IMR-90 (cell line): ENCODE measurements at places on chromosomes 13 and 19.

DNA sequence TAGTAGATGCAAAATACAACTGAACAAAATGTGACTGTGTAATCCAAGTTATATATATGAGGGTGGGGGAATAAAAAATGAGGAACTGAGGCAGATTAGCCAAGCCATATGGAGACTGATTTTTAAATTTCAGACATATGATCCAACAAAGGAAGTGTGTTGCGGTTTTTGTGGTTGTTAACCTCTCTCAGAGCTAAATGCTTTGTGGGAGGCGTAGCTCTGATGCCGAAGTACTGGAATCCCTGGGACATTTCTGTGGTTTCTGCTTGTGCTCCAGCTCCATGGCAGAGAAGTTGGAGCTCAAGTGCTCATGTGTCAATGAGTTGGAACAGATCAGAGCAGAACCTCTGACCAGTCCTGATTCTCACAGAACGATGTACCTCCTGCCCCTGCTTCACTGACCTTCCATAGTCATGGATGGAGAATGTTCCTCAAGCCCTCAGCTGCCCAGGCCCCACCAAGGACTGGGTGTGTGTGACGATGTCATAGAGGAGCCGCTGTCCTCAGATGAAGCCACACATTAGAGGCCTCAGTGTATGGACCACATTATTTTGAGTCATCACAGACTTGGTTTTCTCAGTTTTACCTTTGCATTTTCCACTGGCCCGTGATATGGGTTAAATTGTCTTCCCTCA lies 107.6 kb downstream of the SOX1 start:
- DNase-seq: no peak

DNA sequence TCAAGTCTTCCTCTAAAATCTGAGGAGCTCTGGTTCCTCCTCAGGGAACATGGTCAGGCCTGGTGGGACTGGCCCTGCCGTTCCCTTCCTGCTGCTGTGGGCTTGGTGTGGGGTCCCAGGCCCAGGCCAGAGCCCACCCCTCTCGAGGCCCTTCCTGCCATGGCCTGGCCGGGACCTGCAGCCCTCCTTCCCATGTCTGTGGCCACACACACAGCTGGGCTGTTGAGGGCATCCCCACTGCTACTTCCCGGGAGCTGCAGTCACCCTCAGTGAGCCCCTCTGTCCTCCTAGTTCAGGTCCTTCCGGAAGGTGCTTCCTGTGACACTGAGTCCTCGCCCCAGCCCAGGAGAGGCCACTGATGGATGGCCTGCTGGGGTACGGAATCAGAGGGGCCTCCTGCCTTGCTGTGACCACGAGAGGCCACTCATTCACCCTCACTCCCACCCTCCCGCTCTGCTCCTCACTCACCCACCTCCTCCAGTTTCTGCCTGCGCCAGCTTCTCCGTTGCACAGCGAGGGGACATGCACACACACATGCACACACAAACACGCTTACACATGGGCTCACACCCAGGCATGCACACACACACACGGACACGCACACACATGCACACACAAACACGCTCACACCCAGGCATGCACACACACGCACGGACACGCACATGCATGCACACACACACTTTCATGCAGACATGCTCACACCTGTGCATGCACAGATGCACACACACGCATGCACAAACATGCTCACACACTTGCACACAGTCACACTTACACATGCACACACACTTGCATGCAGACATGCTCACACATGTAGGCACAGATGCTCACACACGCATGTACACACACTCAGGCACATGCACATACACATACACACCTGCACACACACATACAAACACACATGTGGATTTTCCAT lies 7.3 kb upstream of the MCF2L start:
- DNase-seq: no peak

- DNase-seq: peak; percentile 72
Measured at GRCh38 chr13:20495087-20496023, 30.3 kb downstream of the CRYL1 start.

DNA sequence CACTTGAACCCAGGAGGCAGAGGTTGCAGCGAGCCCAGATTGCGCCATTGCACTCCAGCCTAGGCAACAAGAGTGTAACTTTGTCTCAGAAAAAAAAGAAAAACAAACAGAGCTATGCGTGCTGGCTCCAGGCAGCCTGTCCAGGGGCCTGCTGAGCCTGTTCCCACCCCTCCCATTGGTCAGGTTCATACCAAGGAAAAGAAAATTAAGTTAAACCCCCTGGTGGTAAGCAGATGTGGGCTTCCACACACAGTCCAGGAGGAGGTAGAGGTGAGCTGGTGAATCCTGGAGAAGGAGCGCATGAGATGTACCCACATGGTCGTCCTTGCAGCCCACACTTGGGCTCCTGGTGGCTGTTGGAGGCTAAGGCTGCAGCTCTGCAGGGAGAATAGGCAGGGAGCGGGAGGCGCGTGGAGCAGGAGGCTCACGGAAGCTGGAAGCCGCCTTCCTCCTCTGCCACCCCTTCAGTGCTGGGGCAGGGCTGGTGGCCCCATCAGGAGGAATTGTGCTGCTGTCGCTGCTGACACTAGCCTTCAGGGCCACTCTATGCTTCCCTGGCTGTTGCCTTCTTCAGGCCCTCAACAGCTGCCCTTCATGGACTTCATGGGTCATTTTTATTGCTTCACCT lies 10.5 kb upstream of the CHAMP1 start:
- DNase-seq: no peak

GRCh38 chr13:64791373-64791772 lies 2438.8 kb downstream of the PCDH9 start:
- no peak for DNase-seq

DNA sequence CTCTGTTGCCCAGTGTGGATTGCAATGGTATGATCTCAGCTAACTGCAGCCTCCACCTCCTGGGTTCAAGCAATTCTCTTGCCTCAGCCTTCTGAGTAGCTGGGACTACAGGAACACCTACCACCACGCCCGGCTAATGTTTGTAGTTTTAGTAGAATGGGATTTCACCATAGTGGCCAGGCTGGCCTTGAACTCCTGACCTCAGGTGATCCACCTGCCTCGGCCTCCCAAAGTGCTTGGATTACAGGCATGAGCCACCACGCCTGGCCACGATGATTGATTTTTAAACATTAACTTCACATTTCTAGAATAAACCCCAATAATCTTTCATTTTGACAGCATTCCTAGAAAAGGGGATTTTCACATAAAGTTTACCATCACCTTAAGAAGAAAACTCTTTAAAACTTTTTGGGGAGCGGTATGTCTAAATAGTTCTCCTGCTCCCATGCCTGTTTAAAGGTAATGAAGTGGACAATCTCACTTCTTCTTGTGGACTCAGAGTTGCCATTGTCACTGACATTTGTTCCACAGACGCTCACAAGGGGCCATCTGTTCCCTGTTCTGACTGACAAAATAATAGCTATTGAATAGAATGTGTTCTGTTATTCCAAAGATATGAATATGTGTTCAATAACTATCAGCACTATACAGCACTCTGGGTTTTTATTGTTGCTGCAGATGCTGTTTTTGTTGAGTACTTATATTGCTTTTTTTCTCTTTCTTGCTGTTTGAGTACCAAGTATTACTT lies 66.1 kb upstream of the C1QTNF9B start:
- DNase-seq: no peak

- DNase-seq: no peak
Measured at GRCh38 chr13:29483211-29483610, 112.3 kb downstream of the SLC7A1 start.

GRCh38 chr13:65727070-65727469 lies 1503.1 kb downstream of the PCDH9 start:
- DNase-seq: no peak

- no peak for DNase-seq
Measured at GRCh38 chr13:75478659-75479058, 3.3 kb downstream of the TBC1D4 start.

DNA sequence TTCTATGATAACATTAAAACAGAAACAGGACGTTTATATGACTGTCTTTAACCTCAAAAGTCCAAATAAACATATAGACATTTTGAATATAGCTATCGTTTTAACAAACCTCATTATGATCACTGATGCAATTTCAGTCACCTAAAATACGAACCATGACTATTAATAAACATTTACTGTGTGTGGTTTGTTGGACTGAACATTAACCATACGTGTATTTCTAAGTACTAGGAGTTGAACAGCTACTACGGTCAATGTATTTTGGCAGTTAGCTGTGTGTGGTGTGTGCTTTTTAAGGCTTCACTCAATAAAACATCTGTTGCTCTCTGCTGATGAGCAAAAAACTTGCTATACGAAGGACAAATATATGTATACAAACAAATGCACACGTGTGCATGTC lies 281.4 kb downstream of the ABCC4 start:
- no peak for DNase-seq

DNA sequence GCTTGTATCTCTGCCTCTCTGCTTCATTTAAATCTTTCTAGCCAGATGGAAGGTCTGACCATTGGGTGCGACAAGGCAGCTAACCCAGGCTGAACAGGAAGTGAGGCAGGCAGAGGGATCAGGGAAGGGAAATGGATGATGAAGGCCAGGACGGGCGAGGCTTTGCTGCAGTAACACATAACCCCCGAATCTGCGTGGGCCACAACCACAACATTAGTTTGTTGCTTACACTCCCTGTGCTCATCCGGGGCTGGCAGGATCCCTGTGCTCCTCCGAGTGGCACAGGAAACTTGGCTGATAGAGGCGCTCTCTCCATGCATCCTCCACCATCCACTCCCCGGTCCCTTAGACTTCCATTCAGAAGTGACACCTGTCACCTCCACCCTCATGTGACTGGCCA lies 1.1 kb upstream of the FLT3LG start:
- no peak for DNase-seq

DNA sequence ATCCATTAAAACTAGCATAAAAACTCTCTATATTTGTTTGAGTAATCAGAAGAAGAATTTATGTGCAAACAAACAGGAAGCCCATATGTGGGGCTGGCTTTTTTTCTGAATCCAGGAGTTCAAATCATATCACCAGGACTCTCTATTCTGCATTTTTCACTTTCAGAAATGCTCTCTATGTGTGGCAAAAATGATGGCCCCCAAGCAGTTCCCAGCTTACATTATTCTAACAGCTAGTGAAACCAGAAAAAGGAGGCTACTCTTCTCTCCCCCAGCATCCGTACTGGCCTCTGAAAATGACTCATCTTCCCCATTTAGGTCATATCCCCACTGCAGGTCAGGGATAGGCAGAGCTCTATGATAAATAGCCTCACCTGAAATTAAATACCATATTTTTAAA lies 20.4 kb downstream of the RBM26 start:
- DNase-seq: no peak

DNA sequence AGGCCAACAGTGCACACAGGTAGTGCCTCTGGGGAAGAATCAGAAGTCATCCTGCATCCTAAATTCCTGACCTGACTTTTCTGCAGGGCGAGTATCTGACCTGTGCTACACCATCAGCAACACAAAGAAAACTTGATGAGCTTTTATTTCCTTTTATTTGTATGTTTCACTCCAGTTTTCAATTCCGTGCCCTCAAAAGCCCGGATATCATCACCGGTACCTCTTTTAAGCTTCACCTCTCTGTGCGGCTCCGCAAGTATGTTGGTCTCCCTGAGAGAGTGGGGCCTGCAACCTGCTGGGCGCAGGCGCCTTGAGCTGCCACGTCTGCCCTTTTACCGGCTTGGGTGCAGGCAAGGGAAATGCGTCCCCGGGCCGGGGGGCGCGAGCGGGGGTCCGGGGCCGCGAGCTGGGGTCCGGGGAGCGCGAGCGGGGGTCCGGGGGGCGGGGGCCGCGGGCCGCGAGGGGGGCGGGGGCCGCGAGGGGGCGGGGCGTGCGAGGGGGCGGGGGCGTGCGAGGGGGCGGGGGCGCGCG lies 4.3 kb upstream of the DUXA start:
- peak; percentile 39 for DNase-seq

DNA sequence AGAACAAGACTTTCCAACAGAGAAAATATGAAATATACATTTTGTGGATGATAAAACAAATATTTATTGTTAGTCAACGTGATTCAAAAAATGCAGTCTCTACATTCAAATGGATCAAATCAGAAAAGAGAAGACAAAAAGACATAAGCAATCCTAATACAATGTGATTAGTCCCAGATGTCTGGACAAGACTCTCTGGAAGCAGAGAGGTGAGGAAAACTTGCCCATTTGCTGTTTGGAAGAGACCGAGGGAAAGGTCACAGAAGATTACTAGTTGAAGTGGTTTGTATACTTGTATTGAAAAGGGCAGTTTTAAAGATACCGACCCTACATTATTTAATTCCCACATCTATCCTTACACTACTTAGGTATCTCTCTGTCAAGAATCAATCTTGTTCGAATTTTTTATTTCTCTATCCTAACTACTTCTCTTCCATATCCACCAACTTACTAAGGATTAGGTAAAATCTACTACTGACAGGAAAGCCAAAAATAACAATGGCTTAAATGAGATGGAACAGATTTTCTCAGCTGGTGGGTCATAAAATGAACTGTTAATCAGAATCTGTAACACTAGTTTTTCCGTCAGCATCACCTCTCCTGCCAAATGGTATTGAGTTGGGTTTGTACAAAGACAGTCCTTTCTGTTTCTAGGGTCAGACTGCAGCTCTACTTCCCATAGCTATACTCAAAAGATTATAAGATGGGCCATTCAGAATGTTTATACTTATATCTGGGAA lies 497.1 kb downstream of the DCT start:
- no peak for DNase-seq

DNA sequence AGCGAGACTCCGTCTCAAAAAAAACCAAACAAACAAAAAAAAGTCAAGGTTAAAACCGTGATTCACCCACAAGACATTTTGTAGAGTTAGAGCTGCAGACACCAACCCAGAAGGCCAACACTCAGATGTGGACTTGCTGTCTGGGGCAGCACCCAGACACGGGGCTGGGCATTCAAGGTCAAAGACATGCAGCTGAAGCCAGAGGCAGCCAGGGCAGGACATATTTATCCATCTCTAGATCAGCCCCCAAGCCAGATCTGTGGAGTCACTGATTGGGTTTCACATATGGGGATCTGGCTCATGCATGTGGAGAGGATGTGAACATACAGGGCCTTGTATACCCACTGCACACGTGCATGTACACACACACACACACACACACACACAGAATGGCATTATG lies 3.6 kb downstream of the KLK15 start:
- DNase-seq: no peak

GRCh38 chr19:8615813-8616596 lies 5.5 kb upstream of the ADAMTS10 start:
- DNase-seq: peak; percentile 55

DNA sequence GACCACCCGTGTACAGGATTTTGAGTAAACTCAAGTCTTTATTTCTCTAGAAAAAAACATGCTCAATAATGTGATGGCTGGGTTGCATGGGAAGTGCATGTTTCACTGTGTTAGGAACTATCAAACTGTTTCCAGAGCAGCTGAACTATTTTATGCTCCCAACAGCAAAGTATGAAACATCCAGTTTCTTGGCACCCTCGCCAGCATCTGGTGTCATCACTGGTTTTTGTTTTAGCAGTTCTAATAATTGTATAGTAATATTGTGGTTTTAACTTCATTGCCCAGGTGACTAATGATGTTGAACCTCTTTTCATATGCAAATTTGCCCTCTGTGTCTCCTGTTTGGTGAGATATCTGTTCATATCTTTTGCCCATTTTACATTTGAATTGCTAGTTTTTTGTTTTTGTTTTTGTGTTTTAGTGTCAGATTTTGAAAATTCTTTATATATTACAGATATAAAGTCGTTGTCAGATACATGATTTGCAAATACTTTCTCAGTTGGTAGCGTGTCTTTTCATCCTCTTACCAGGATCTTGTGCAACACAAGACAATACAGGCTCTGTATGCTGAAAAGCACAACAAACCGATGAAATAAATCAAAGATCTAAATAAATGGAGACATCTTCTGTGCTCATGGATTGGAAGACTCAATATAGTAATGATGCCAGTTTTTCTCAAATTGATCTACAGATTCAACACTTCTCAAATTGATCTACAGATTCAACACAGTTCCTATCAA lies 87.8 kb downstream of the IPO5 start:
- DNase-seq: no peak
